ENCODE measurements at places on chromosomes 5 and 9.

GRCh38 chr5:31427724-31428309, 104.1 kb downstream of the DROSHA start:
- no peak for DNase-seq

- no peak for DNase-seq
These were observed 238.6 kb downstream of the CDH12 start for GRCh38 chr5:22614486-22615094.

- peak; percentile 80 for DNase-seq
These were observed 54.3 kb downstream of the EHMT1 start for GRCh38 chr9:137672907-137673791.

DNA sequence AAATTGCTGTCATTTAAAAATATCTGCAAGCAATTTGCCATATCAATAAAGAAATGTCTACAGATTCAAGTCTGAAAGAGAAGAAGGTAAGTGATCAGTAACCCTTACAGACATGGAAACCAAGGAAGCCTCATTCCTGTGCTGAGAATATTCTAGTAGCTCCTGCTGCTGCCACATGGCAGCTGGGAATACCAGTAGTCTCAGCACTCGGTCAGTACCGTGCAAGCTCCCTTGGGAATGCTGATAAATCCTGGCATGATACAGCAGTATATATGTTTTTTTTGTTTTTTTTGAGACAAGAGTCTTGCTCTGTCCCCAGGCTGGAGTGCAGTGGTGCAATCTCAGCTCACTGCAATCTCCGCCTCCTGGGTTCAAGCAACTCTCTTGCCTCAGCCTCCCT, 27.9 kb downstream of the NANS start:
- DNase-seq, result no peak

- DNase-seq, result no peak
These were observed 50.1 kb upstream of the POU5F2 start for GRCh38 chr5:93791518-93791972.

DNA sequence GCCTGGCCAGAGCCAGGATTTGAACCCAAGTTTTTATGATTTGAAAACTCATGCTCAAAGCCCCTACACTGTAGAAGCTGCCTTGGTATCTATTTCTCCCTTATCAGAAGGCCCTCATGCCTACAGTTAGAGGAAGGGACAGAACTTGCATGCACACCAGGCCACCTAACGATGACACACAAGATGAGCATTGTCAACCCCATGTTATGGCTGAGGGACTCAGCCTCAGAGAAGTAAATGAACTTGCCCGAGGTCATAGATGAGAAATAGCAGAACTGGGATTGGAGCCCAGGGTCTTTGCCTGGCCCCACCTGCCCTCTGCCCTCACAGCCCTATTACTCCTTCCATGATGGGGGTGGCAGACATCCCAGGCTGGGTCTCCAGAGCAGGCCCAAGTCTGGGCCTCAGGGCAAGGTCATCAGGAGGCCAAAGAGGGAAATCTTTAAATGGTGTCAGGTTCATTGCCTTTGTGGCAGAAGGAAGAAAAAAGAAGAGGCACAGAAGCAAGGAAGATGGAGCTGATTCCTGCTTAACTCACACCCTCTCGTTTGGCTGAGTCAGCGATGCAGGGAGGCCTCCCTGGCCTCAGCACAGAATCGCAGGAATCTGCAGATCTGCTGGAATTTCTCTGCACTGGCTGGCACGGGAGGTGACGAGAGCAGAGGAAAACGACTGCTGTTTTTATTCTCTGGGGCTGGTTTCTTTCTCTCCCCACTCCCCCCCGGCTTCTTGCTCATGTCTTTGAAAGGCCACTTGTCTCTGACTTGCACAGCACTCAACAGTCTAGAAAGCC, 20.6 kb upstream of the CRB2 start:
- peak; percentile 35 for DNase-seq

DNA sequence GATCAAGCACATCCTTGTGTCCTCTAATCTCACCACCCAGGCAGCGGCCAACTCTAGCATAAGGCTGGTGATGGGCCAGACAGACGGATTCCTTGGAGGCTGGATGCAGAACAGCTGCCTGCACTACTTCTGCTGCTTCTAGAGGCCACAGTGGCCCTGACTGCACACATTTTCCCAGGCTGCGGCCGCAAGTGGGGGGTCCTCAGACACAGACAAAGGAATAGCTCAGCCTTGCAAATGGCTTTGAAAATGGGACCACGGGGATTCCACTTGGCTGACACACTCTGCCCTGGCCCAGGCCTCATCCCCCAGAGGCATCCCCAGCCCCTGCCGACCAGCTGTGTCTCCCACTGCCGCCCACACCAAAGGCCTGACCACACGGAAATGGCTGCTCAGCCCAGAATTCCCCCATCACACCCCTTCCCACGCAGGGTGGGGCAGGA, 540.8 kb downstream of the BNC2 start:
- no peak for DNase-seq

DNA sequence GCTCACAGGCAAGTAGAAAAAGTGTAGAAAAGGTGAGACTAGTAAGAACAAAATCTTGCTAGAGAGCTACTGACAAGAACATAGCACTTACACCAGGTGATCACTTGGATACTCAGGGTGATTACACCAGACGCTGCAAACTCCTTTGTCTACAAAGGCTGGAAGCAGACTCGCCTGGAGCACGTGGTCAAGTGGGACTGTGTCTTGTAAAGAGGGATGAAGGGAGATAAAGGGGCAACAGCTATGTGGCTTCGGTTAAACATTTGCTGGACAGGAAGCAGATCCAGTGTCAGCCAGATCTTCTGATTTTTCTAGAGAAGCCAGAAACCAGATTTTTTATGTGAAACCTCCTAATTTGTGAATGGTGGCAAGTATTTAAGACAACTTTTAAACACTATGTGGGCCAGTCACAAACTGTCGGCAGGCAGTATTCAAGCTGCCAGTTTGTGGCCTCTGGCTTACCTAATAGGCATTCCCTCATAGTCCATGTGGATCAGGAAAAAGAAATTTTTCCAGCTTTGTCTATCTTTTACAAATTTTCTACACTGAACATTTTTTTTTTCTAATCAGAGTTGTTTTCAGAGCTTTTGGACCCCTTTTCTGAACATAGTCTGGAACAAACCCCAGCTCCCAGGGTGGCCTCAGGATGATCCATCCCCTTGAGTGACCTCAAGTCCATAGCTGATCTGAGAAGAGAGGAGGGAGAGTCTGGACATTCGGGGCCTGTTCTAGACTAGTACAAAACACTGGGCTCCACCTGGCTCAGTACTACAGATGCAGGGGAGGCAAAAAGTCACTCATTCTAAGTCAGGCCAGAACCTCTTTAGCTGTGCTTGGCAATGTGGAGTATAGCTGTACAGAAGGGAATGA, 262.9 kb downstream of the ARRDC3 start:
- no peak for DNase-seq
